ENCODE measurements at places on chromosomes 5 and 9. TPM values are rescaled to one million over a fixed set of nuclear protein-coding genes. Genes with fewer than 3 reads are reported as not detected.

The CLTA gene
- 116 TPM for total RNA-seq

The MLANA gene
- not detected for total RNA-seq

The SPINK13 gene
- total RNA-seq = not detected

The F2RL1 gene
- total RNA-seq = 2.8 TPM

The TMEM174 gene
- not detected for total RNA-seq

The IL3 gene
- total RNA-seq = not detected

The C1QTNF3 gene
- 11.7 TPM for total RNA-seq

The AUH gene
- 30.3 TPM for total RNA-seq

The STC2 gene
- 0.31 TPM for total RNA-seq

DNA sequence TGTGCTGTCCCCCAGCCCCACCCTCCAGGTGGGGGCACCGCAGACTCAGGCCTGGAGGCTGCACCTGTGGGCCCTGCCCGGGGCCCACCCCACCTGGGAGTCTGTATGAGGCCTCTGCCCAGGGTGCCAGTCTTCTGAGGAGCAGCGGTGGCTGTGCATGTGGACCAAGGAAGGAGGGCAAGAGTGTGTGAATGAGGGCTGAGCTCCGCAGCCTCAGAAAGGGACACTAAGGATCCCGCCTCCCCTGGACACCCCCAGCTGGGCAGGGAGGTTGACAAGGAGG, 19.1 kb downstream of the FGD3 start:
- no peak for DNase-seq

DNA sequence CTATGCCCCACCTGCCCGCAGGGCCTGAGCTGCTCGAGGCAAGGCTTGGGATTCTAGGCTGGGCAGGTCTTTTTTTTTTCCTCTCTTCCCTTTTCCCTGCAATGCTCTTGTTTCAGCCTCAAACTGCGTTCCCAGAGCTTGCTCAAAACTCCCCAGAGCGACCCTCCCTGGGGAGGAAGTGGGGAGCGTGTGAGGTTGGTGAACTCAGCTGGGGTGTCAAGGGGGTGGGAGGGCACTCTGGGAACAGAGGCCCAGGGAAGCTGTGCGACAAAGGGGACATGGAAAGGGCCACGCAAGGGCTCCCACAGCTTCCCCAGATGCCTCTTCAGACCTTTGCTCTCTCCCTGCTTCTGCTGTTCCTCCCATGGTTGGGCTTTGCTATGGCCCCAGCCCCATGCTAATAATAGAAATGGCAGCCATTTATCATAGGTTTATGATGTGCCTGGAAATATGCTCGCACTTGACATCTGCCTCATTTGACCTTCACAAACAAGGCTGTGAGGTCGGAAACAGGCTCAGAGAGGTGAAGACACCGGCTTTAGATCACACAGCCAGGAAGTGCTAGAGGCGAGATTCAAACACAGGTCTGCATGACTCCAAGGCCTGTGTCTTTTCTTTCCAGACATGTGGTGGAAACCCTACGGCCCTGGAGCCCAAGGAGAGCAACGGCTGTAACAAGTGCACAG, 40.9 kb upstream of the IL17B start:
- DNase-seq = no peak

- no peak for DNase-seq
Measured at GRCh38 chr9:37046683-37047082, 12.6 kb upstream of the PAX5 start.

DNA sequence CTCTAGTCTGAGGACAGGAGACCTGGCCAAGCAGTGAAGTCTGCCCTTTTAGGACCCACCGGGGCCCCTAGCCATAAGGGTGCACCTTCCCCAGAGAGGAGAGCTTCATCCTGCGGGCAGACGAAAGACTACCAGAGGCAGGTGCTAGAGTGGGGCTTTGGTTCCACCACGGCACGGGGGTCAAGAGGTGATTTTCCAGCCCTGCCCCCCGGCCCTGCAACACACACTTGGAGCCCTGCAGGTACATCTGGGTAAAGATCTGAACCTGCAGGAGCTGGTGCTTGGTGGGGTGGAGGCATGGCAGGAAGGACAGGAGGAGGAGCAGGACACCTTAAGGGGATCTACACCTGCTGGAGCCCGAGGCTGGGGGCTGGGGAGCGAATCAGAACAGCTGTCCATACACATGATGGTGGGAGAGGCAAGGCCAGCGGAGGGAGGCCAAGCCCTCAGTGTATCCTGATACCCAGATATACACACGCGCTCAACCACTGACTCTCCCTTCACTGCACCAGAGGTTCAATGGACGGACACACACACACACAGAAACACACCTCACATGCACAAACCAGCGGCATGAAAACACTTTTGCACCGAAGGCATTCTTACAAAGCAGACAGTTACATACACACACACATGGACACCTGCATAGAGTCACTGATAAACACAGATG, 98.4 kb upstream of the MVB12B start:
- DNase-seq = no peak

- peak; percentile 92 for DNase-seq
Measured at GRCh38 chr5:157858527-157859226, at the start of gene CLINT1. TSS of gene CLINT1 (minus strand) at chr5:157859145. CDS start at chr5:157858970, 175 bp downstream.

- DNase-seq = no peak
Measured at GRCh38 chr5:54956922-54957321, 28.5 kb downstream of the ESM1 start.

DNA sequence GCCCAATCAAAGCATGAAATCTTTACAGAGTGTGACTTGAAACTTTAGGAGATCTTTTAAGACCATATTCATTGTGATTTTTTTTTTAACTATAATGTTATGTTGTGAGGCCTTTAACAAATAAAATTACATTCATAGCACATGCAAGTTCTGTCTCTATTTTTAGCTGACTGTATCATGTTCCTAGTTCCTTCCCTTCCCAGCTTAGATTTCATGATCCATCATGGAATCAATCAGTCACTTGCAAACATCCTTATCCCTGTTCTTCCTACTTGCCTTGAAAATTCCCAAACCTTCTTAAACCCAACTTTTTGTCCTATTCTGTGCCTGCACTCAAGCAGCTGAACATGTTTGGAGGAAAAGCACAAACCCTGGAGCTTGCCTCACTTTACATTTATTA, 141.8 kb downstream of the DMXL1 start:
- DNase-seq = no peak

- no peak for DNase-seq
Measured at GRCh38 chr5:123907349-123907748, 395.4 kb downstream of the CSNK1G3 start.

- DNase-seq = no peak
Measured at GRCh38 chr5:64161420-64161819, 4.2 kb upstream of the RNF180 start.

DNA sequence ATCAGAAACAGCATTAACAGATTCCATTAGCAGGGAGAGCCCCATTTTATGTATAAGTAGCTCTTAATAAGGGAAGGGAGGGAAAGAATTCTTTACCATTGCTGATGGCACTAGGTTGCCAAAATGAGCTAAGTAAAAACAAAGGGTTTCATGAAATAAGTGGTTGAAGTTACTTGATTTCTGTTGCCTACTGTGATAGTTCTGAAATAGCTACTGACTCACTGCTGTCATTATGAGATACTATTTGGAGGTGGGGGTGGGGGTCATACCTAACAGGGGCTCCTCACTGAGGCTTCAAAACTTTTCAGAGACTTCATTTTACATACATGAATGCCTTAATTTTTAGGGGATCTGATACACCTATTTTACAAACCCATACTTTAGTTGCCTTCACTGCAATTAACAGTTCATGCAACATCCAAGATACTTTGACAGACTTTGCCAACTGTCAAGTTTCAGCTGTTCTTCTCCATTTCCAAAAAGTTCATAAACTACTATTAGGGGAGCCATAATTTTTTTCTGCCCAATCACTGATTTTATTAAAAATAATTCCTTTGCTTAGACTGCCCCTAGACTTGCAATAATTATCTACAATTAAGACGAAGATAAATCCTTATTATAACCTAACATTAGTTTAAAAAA, 4.6 kb downstream of the HOMER1 start:
- no peak for DNase-seq

GRCh38 chr9:131167146-131167692, 41.8 kb downstream of the NUP214 start:
- no peak for DNase-seq

DNA sequence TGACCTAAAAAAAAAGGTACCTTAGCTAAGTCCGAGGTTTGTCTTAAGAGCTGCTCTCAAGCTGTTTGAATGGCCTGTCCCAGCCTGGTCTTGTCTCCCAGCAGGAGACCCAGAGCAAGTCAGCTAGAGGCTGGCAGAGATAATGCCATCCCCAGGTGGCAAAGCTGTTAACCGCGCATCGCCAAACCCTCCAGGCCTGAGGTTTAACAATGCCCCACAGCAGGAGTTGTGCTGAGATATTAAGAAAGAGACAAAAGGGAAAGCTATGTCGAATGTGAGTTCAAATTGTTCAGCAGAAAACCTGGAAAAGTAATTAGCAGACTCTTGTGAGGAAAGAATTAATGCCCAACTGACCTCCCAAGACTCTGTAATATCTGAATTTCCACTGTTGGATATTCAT, 187.1 kb downstream of the FSTL4 start:
- no peak for DNase-seq

GRCh38 chr9:133455936-133456335, 3.8 kb upstream of the CACFD1 start:
- DNase-seq = no peak

DNA sequence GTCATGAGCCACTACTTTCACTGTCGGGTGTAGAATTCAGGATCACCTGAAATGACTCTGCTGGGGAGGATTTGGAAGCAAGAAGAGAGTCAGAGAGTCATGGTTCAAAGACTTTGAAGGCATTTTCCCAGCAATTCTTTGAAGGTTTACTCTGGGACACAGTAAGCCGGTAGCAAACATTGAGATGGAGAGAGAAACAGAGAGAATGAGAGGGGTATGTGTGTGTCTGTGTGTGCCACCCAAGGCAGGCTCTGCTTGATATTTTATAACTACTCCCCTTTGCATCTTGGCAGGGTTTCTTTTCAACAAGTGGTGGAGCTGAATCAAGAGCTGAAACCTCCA, 89.8 kb downstream of the ANKRD55 start:
- DNase-seq = no peak

DNA sequence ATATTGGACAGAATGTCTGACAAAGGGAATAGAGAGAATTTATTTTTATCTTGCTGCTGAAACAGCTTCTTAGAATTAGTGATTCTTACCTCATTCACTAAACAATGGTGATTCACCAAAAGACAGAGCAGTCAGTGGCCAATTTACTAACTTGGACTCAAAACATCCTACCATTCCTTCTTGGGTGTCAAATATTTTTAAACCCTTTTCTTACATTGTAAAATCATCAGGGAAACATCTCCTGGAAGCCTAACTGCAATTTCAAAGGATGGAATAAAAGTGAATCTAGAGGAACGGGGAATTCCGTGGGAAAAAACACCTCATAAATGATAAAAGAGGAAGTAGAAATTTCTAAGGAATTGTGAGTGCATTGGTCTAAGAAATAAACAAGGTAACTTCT, 97.7 kb downstream of the LHFPL2 start:
- no peak for DNase-seq

DNA sequence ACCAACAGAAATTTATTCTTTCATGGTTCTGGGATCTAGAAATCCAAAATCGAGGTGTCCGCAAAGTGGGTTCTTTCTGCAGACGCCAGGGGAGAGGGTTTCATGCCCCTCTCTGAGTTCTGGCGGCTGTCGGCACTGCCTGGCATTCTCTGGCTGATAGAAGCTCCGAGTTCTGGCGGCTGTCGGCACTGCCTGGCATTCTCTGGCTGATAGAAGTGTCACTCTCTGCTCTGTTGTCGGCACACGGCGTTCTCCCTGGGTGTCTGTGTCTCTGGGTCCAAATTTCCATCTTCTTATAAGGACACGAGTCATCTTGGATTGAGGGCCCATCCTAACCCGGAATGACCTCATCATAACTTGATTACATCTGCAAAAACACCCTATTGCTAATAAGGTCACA, 7.6 kb downstream of the GFI1B start:
- DNase-seq = no peak

- DNase-seq = no peak
Measured at GRCh38 chr9:4222357-4222756, 77.5 kb downstream of the GLIS3 start.

- no peak for DNase-seq
Measured at GRCh38 chr9:116209414-116210116, 56.0 kb downstream of the PAPPA start.

DNA sequence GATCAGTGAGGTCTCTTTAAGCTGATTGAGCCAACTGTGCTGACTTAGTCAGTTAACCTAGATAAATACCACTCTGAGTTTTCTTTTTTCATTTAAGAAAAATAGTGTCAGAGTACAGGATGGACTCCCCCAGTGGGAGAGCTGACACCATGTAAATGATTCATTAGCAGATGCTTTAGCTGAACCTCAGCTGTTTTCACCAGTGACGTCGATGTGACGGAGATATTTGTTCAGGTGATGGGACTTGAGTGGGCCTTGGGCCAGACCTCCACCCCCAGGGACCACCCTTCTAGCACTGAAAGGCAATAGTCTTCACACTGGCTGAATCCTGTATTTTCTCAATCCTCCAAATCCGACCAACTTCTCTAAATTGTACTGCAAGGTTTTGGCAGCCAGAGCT, 196.1 kb downstream of the GAS1 start:
- DNase-seq = no peak

Data from occipital lobe (tissue), 3 donors.